Urothelium cell line (cell line): ENCODE measurements at places on chromosomes 16 and 17.

GRCh38 chr17:36074365-36074764 lies 10.3 kb downstream of the CCL18 start:
- DNase-seq: no peak

- DNase-seq: no peak
Observed at GRCh38 chr17:21843318-21843865, 151.1 kb downstream of the KCNJ18 start.

DNA sequence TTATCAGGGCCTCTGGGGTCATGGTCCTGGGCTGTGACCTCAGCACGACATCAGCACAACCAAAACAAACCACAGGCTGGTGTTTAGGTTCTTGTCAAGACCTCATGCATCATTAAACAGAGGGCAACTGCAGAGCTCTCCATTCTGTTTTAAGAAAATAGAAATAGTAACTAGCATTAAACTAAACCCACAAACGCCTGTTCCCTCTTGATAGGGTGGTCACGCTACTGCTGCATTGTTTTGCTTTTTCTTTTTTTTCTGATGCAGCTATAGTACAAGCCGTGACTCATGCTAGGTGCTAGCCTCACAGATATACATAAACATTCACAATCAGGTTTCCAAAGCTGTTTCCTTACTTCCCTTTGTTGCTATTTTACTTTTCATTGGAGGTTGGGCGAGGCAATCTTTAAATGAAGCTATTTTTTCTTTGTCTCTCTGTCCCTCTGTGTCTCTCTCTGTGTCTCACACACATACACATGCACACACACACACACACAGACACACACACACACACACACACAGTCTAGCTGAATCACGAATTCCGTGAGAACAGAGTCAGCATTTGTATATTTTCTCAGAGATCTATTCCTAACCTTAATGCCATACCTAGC lies 310.3 kb downstream of the CDH13 start:
- no peak for DNase-seq

GRCh38 chr17:32222621-32223020 lies 43.0 kb upstream of the RHBDL3 start:
- DNase-seq: peak; percentile 35

DNA sequence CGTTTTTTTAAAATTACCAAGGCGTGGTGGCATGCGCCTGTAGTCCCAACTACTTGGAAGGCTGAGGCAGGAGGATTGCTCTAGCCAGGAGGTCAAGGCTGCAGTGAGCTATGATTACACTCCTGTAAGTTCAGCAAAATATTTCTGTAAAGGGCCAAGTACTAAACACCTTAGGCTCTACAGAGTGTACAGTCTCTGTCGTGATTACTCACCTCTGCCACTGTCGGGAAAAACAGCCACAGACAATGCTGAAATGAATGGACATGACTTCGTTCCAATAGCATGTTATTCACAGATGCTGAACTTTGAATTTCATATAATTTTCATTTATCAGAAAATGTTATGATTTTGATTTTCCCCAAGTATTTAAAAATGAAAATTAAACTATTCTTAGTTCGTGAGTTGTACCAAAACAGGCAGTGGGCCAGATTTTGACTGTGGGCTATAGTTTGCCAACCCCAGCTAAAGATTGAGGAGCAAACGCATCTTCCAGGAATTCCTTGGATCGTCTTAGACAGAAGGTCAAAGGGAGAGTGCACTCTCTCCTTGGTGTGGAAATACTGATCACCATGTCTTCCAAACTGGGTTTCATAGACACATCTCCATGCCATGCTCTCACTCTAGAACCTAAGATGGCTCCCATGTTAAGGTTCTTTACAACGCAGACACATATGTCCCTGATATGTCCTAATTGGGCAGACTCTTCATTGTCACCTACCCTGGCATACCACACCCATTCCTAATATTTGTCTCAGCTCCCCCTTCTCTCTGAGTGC lies 89.5 kb downstream of the MARF1 start:
- DNase-seq: no peak

GRCh38 chr17:17990282-17990681 lies 17.6 kb downstream of the DRC3 start:
- peak; percentile 20 for DNase-seq

GRCh38 chr17:17546399-17547185 lies 44.9 kb downstream of the PEMT start:
- no peak for DNase-seq
